Dermis blood vessel endothelial cell (primary cell): ENCODE measurements at places on chromosomes 12 and 14. TPM values are rescaled to one million over a fixed set of nuclear protein-coding genes. Genes with fewer than 3 reads are reported as not detected.

The PLCZ1 gene
- total RNA-seq: not detected in 2 replicates

The CBLN3 gene
- total RNA-seq: 0.84 and 1.0 TPM in 2 replicates

The GPD1 gene
- not detected in 2 replicates for total RNA-seq

The C12orf60 gene
- total RNA-seq: 1.7 and 2.0 TPM in 2 replicates

The HOXC12 gene
- not detected in 2 replicates for total RNA-seq

The CMA1 gene
- total RNA-seq: not detected in 2 replicates

The KLRC2 gene
- not detected in 2 replicates for total RNA-seq

The VDR gene
- total RNA-seq: under 0.01 and 0.47 TPM in 2 replicates

The TRPV4 gene
- 1.4 and 2.5 TPM in 2 replicates for total RNA-seq

The IKBIP gene
- 44.4 and 51.6 TPM in 2 replicates for total RNA-seq

The EIF2S3B gene
- total RNA-seq: 1.0 and 1.2 TPM in 2 replicates

The ALX1 gene
- not detected in 2 replicates for total RNA-seq

The IAPP gene
- total RNA-seq: not detected in 2 replicates

The CREBL2 gene
- total RNA-seq: 37.9 and 42.4 TPM in 2 replicates

The ARID2 gene
- 18.4 and 20.7 TPM in 2 replicates for total RNA-seq

The LRRIQ1 gene
- total RNA-seq: 0.37 and 0.68 TPM in 2 replicates

The EXOC3L4 gene
- total RNA-seq: not detected in 2 replicates

The TBX5 gene
- not detected in 2 replicates for total RNA-seq

The GPR68 gene
- total RNA-seq: 0.74 and 1.2 TPM in 2 replicates

The MYF5 gene
- not detected in 2 replicates for total RNA-seq

The SYNDIG1L gene
- total RNA-seq: not detected in 2 replicates

The ACACB gene
- total RNA-seq: 6.0 and 8.8 TPM in 2 replicates

The DNAH10 gene
- total RNA-seq: under 0.01 TPM in 1 of 2 replicates, not detected in the other

The ACRBP gene
- 0.42 and 1.5 TPM in 2 replicates for total RNA-seq

The SLCO1C1 gene
- 0.05 TPM in 1 of 2 replicates, not detected in the other for total RNA-seq

The DDX54 gene
- 44.7 and 49.0 TPM in 2 replicates for total RNA-seq

The ADSS1 gene
- total RNA-seq: 0.98 and 2.2 TPM in 2 replicates

The DMAC2L gene
- 7.7 and 7.8 TPM in 2 replicates for total RNA-seq

The RPL10L gene
- not detected in 2 replicates for total RNA-seq

The ABCD2 gene
- total RNA-seq: not detected in 2 replicates

The PTPRR gene
- total RNA-seq: 0.33 TPM in 1 of 2 replicates, not detected in the other

The HOXC4 gene
- total RNA-seq: not detected in 2 replicates

The DIO3 gene
- total RNA-seq: not detected in 2 replicates

The GPR162 gene
- 0.93 and 1.9 TPM in 2 replicates for total RNA-seq

The RHOF gene
- total RNA-seq: 6.1 and 6.5 TPM in 2 replicates

The ART4 gene
- total RNA-seq: 53.1 and 55.7 TPM in 2 replicates

The RIC8B gene
- total RNA-seq: 15.3 and 16.4 TPM in 2 replicates

The CACNA1C gene
- 0.14 and 1.5 TPM in 2 replicates for total RNA-seq

The CEBPE gene
- total RNA-seq: not detected in 2 replicates

The WBP11 gene
- total RNA-seq: 9.5 and 17.4 TPM in 2 replicates

The KRT83 gene
- total RNA-seq: not detected in 2 replicates

The SLC35F4 gene
- total RNA-seq: not detected in 2 replicates

The TOMM20L gene
- not detected in 2 replicates for total RNA-seq

The NXPH4 gene
- 0.51 TPM in 1 of 2 replicates, not detected in the other for total RNA-seq

The ENDOU gene
- 0.05 TPM in 1 of 2 replicates, not detected in the other for total RNA-seq

The LRP1-AS gene
- total RNA-seq: not detected in 2 replicates

The IQSEC3 gene
- total RNA-seq: under 0.01 and 0.05 TPM in 2 replicates

The TCHP gene
- 7.5 and 17.4 TPM in 2 replicates for total RNA-seq

The KCNC2 gene
- total RNA-seq: not detected in 2 replicates

The CRIP2 gene
- total RNA-seq: 265 and 324 TPM in 2 replicates

The IL31 gene
- total RNA-seq: not detected in 2 replicates

The KIF5A gene
- total RNA-seq: 0.09 and 0.17 TPM in 2 replicates

The CLEC4C gene
- not detected in 2 replicates for total RNA-seq

The SERPINA12 gene
- total RNA-seq: not detected in 2 replicates

The SERPINA5 gene
- total RNA-seq: 0.17 and 0.33 TPM in 2 replicates

The MYL2 gene
- total RNA-seq: 0.14 and 0.34 TPM in 2 replicates

The ANKLE2 gene
- total RNA-seq: 51.6 and 61.6 TPM in 2 replicates

The RPS6KL1 gene
- total RNA-seq: 10.4 and 12.4 TPM in 2 replicates

The KRT72 gene
- total RNA-seq: not detected in 2 replicates
